CD4-positive, alpha-beta T cell treated with Interleukin-2 at 100 ng/mL for 4 hours (primary cell): ENCODE measurements at places on chromosomes 16 and 17.

DNA sequence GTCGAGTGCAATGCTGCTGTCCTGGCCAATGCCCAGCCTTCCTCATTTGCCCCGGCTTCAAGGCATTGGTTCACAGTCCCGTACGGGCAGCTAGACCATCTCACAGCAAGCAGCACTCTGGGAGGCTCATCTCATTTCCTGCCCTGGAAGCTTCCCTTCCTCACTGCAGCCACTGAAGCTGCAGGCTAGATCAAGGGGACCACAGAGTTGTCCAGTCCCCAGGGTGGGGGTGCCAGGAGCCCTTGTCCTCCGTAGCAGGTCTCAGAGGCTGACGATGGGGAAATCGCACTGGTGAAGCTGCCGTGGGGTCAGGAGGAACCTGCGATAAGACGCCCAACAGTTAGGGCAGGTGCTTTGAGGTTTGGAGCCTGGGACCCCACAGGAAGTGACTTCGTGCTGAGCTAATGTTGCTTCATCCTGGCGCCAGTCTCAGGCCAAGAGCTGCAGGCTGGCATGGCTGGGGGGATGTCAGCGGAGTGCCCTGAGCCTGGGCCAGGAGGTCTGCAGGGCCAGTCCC, at the start of gene SPNS3:
Gene SPNS3, plus strand, starts transcription at position 426 of the 517 bp plus-strand sequence. Its CDS starts 28 bp downstream, at position 454.
- DNase-seq = peak; percentile 20

GRCh38 chr16:591892-592517, 2.1 kb downstream of the RAB40C start:
- DNase-seq = no peak

DNA sequence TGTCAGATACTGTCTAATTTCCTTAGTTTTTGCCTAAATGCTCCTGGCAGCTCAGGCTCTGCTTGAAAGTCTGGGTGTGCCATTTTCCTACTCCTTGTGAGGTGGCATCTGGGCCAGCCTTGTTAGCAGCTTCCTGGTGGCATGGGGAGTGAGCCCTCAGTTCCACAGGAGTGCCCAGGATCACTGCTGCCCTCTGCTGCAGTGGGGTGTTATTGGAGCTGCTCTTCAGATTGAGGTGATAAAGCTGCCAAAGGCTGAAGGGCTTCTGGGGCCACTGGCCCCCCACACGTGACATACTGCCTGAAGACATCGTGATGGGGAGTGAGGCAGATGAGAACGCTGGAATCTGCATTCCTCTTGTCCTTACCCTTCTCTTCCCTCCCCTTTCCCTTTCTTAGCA, 27.4 kb downstream of the CEP95 start:
- no peak for DNase-seq

DNA sequence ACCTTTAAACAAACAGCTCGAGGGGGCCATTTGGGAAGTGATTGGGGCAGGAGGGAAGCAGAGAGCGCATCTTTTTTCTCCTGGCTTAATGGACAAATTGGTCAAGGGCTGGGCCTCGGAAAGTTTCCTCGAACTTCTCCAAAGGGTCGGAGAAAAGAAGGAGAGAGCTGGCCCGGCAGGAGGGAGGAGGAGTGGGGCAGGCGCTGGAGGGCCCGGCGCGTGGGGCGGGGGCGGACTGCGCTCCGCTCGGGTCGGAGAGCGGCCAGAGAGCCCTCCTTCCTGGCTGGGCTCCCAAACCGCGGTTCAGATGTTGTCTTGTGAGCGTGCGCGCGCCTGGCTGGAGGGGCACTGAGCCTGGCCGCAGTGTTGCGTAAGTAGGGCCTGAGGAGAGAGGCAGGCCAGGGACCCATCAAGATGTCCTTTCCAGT, 1.2 kb downstream of the MMP2 start:
- DNase-seq = no peak

DNA sequence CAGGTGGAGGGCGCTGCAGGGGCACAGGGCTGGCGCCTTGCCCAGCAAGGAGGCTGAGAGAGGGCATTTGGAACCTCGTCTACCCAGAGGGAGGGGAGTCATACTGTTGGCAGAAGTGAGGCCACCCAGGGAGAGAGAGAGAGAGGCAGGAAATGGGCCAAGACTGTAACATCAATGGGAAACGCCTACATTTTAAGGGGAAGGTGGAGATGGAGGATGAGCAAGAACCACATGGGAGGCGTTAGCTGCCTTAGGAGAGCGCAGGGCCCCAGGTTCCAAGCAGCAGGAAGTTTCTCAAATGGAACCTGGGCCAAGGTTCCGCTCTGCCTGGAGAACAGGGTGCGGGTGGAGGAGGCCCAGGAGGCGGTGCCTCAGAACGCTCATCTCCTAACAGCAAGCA, 2.7 kb upstream of the WFDC1 start:
- no peak for DNase-seq

- DNase-seq = no peak
Observed at GRCh38 chr16:85991856-85992255, 92.9 kb downstream of the IRF8 start.

DNA sequence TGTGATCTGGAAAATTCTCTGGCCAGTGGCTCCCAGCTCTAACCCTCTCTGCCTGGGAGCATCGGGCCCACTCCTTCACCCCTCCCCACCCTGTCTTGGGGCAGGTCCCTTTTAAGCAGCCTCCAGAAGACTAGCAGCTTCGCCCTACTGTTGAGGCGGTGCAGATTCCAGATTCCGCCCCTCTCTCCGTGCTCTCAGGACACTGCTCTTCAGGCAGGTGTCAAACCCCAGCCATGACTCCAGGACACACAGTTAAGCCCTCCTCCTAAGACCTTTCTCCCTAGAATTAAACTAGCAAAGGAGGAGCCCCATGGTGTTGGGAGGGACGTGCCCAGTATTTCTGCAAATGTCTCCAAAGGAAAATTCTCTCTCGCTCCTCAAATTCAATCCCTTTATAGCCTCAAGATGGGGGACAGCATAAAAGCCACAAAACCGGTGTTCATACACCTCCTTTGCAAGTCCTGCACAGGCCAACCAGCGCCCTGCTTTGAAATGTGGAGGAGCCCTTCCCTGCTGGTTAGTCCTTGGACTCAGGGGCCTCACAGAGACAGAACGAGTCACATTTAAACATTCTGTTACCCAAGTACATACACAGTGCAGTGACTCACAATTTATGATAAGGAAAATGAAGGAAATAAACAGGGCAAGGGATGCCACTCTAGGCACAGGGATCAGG, 7.2 kb downstream of the LPO start:
- DNase-seq = no peak

- peak; percentile 14 for DNase-seq
Observed at GRCh38 chr17:79556271-79556670, 54.6 kb downstream of the RBFOX3 start.

- no peak for DNase-seq
Observed at GRCh38 chr17:37309051-37309450, 66.7 kb upstream of the C17orf78 start.

- DNase-seq = no peak
Observed at GRCh38 chr16:19578378-19578971, 23.0 kb downstream of the VPS35L start.

DNA sequence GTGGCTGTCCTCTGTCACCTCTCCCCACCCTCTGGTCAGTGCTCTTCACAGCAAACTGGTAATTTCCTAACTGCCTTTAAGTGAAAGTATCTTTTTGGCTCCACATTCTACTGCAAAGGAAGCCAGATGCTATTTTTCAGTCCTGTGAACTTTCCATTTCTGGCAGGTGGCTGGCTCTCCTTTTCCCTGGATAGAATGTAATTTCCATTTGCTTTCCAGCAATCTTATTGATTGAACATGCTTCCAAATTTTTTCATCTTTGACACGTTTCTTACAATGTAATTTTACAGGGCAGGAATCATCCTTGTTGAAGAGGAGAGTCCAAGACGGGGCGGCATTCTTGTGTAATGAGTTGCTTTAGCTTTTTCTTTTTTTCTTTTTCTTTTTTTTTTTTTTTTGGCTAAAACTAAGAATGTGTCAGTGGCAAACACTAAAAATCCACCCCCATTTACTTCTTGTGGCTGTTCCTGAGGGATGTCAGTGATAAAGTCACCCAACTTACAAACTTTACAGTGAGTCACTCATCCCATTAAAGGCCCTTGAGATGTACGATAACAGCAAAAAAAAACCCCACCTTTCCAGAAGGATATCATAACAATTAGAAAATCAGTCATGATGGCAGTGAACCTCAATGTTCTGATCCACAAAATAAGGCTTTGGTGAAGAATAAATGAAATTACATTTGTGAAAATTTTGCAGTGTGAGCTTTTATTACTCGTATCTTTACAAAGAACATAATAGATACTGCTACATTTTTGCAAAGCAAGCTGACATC, 29.4 kb upstream of the PRKCA start:
- DNase-seq = no peak

DNA sequence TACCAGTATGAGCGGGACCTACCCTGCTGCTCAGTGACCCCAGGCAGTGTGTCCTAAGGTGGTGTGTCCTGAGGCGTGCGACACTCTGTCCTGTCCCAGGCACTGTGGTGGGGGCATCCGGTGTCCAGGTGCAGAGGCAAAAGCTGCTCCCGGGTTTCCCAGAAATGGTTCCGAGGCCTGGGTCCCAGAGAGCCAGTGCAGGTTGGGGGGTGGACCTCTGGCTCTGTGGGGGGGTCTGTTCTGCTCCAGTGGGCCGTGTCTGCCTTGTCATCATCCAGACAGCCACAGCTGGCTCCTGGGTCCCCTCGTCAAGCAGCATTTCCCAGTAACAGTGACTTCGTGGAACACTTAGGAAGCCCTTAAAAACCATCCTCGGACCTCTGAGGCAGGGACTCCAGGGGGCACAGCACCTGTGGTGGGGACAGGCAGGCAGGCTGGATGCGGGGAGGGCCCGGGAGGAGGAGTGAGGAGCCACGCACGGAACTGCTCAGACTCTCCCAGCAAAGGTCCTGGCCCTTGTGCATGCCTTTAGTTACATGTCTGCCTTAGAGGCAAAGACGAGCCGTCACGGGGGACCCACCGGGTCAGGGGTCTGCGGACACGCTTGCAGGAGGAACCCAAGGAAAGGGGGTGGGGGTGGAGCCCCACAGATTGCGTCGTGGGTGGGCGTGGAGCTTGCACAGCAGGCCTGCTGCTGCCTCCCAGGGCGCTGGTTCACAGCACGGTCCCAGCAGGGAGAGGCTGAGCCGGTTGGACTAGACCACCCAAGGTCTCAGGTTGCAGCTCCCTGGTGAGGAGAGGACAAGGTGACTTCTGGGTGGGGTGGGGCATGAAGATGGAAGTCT, 5.6 kb downstream of the SLC16A3 start:
- DNase-seq = no peak

- no peak for DNase-seq
Observed at GRCh38 chr16:84502581-84502980, 1.9 kb downstream of the MEAK7 start.

GRCh38 chr16:56041556-56042140, 149.6 kb upstream of the GNAO1 start:
- peak; percentile 32 for DNase-seq

- no peak for DNase-seq
Observed at GRCh38 chr17:51734462-51734861, 424.1 kb downstream of the CA10 start.

- DNase-seq = no peak
Observed at GRCh38 chr16:79067600-79067999, 532.9 kb downstream of the MAF start.

DNA sequence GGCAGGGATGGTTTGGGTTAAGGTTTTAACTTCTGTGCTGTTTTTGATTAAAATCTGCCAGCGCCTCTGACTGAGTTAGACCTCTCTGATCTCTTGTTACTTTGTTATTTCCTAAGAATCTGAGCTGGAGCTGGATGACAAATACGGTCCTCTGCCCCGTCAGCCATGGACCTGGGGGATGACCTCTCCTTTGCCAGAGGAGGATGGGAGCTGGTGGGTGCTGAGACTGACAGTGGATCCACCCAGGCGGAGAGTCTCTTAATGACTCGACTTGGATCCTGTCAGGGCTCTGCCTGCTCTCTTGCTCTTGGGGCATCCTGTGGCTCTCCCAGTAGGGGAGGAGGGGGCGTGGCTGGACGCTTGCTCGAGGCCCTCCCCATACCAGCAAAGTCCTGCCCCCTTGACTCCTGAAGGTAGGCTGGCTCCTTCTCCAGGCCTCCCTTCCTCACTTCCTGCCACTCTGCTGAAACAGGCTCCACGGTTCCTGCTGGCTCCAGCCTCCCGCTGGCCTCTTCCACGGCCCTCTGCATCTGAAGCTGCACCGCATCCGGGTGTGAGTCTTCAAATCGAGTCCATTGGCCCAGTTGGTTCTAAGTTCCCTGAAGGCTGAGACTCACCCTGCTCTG, 24.8 kb upstream of the MAP3K14 start:
- no peak for DNase-seq

DNA sequence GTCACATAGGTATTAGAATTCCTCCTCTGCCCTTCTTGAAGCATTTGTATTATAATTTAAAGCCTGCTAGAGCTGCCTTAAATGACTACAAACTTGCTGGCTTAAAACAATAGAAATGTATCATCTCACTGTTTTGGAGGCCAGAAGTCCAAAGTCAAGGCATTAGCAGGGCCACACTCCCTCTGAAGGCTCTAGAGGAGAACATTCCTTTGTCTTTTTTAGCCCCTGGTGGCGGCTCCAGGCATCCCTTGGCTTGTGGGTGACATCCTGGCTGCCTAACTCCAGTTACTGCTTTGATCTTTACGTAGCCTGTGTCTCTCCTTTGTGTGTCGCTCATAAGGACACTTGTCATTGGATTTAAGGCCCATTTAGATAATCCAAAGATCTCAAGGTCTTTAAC, 186.6 kb upstream of the SALL1 start:
- DNase-seq = no peak

DNA sequence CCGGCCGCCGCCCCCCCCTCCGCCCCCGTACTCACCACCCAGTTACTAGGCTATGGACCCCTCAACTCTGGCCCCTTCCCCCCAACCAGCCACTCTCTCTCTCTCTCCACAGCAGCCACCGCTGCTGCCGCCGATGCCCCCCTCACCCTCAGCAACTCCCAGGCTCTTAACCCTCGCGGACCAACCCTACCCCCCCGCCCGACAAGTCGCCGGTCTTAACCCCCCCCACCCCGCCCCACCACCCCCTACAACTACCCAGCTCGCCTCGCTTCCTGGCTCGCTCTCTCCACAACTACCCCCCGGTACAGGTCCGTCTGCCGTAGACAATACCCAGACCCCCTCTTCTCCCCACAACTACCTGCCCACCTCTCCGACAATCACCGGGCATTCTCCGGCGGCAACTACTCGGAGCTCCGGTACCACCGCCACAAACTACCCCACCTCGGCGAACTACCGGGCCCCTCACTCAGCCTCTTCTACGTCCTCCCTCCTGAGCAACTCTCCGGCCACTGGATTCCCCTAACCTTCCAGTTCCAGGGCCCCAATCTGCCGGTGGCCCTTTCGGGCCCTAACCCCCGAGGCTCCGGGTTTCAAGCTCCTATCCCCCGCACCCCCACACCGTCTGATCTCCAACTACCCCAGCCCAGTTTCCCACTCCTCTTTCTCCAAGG, 702 bp downstream of the PHF23 start:
- no peak for DNase-seq

DNA sequence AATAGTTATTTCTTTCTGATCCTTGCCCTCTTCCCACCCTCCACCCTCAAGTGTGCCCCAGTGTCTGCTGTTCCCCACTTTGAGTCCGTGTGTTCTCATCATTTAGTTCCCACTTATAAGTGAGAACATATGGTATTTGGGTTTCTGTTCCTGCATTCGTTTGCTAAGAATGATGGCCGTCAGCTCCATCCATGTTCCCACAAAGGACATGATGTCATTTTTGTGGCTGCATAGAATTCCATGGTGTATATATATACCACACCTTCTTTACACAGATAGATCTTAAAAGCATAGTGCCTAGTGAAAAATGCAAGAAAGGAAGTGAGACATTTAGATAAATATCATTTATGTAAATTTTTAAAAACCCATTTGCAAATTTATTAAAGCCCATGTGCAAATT, 33.1 kb downstream of the HS3ST2 start:
- DNase-seq = no peak

- no peak for DNase-seq
Observed at GRCh38 chr16:12228602-12229499, 252.3 kb downstream of the SNX29 start.

- DNase-seq = no peak
Observed at GRCh38 chr17:8476741-8477140, 41.1 kb downstream of the NDEL1 start.
